A172 (cell line): ENCODE measurements at places on chromosomes 5 and 9.

GRCh38 chr5:94376672-94377345, 241.6 kb downstream of the KIAA0825 start:
- DNase-seq, result no peak

DNA sequence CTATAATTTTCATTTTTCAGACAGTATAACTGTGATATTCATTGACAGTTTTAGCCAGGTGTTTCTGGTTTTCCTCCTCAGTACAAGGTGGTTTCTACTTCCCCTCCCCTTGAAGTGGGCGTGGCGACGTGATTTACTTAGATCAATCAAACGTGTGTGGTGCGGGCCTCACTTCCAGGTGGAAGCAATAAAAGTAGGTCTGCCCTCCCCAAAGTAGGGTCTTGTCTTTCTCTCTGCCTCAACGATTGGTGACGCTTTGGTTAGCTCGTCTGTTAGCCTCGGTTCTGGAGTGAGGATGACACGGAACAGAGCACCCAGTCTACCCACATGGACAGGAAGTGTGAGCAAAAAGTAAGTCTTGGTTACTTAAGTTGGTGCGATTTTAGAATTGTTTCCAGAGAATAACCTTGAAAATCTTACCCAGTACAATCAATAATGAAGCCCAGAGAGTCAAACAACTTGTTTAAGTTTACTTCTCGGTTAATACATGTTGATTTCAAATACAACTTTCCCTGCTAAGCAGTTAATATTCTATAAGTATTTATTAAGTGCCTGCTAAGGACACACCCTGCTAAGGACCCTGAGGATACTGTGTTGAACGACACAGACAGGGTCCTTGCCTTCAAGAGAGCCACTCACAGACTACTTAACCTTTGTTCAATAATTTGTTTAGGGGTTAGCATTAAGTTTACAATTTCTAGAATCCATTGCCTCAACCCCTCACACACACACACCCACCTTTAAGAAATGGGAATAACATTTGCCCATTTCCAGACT, 48.4 kb downstream of the COX7C start:
- no peak for DNase-seq

DNA sequence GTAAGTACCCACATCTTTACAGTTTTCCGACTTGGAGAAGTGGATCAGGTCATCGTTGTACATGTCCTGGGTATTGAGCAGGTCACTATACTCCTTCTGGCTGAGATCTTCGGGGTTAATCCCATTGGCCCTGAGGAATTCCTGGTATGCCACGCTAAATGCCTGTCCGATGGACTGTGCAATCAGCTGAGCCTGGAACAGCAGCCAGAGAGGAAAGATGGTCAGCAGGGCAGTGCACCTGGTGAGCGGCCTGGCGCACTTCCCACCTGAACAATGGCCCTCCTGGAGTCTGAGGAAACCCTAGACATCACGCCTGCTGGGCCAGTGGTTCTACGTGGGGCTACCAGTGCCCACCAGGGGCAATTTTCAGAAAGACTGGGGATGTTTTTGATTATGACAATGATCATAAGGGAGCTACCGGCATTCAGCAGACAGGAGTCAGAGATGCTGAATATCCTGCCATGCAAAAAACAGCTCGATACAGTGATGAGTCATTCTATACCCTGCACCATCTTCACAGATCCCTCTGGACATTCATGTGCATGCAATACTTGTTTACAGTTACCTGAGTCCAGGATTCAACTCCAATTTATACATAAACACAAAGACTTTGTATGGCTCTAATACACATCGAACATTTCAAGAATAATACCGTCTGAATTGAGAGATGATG, 127.2 kb downstream of the ENTREP1 start:
- peak; percentile 76 for DNase-seq

DNA sequence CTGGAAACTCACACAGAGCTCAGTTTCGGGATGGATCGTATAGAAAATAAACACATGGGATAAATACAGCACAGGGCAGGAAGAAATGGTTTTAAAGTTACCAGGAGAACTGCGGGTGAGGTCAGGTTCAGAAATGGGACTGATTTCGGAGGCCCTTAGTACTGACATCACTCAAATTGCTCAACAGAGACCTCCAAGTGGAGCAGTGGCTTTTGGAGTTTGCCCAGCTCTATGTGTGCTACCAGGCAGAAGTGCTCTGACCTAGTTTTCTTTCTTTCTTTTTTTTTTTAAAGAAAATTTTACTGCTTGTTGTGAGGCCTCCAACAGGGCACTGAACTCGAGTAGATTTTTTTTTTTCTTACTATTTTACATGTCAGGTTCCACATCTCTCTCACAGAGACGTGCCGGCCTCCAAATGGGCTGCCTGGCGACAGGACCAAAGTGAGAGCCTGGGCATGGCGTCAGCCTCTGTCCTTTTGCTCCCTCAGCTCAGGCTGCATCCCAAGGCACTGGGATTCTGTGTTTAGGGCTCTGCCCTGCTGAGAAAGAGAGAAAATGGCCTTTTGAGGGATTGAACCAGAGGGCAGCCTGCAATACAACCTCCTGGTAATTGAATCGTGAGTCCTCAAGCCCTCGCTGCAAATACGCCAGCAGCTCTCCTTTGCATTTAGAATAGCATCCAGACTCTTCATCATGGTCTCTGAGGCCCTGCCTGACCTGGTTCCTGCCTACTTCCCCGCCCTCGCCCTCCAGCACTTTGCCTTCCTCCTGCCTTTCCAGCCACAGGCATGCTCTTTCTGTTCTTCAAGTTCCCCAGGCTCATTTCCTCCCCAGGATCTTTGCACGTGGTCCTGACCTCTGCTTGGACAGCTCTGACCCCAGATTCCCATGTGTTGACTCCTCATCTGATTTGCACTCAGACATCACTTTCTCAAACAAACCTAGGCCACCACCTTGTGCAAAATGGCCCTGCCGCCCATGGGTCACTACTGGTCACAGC, 173.5 kb downstream of the FGF1 start:
- peak; percentile 70 for DNase-seq
